Epithelial cell of umbilical artery (primary cell): ENCODE measurements at places on chromosomes 2 and 18. TPM values are rescaled to one million over a fixed set of nuclear protein-coding genes. Genes with fewer than 3 reads are reported as not detected.

The KIDINS220 gene
- 44.8 and 59.1 TPM in 2 replicates for total RNA-seq

The ATOH8 gene
- total RNA-seq = 4.0 and 5.8 TPM in 2 replicates

The FN1 gene
- total RNA-seq = 1,607 and 1,656 TPM in 2 replicates

The SPDYA gene
- 0.32 and 0.61 TPM in 2 replicates for total RNA-seq

The UPP2 gene
- not detected in 2 replicates for total RNA-seq
